ENCODE measurements at places on chromosomes 4 and X. TPM values are rescaled to one million over a fixed set of nuclear protein-coding genes. Genes with fewer than 3 reads are reported as not detected.
A peak's percentile ranks its signal among the peaks of the same experiment; 100 is the strongest.

Gene NRK
- not detected for total RNA-seq

Gene CXorf58
- total RNA-seq, result not detected

Gene FAM236C
- total RNA-seq, result not detected

DNA sequence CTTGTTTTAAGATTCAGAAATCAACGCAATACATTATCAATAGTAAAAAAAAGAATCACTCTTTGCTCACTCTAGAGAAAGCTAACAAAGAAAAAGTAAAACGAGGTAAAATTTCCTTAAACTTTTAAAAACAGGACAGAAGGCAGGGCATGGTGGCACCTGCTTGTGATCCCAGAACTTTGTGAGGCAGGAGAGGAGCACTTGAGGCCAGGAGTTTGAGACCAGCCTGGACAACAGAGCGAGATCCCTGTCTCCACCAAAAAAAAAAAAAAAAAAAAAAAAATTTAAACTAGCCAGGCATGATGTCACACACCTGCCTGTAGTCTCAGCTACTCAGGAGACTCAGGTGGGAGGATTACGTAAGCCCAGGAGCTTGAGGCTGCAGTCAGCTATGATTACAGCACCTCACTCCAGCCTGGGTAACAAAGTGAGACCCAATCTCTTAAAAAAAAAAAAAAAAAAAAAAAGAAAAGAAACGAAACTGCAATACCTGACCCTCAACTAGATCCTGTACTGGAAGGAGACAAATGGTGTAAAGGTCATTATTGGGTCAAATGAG is 3.5 kb downstream of the CCNI start:
- DNase-seq, result no peak
- peak overlapping the region; percentile 3 for H3K4me3 ChIP-seq
- no peak overlapping the region for H3K27ac ChIP-seq
- H3K27me3 ChIP-seq, result no peaks in the 10 kb centered on the region
- H3K36me3 ChIP-seq, result peaks cover 14% of the 10 kb centered on the region
- H3K4me1 ChIP-seq, result peaks cover 28% of the 10 kb centered on the region

- H3K36me3 ChIP-seq, result no peaks in the 10 kb centered on the region
- H3K4me1 ChIP-seq, result no peaks in the 10 kb centered on the region
- DNase-seq, result no peak
- H3K27ac ChIP-seq, result no peak overlapping the region
Observed at GRCh38 chr4:6222761-6223292, 22.5 kb upstream of the JAKMIP1 start.

GRCh38 chrX:41779941-41780340 is 56.0 kb downstream of the GPR82 start:
- DNase-seq, result no peak
- H3K27me3 ChIP-seq, result no peaks in the 10 kb centered on the region
- H3K36me3 ChIP-seq, result peaks cover 7% of the 10 kb centered on the region
- no peaks in the 10 kb centered on the region for H3K4me1 ChIP-seq
- H3K4me3 ChIP-seq, result no peak overlapping the region

DNA sequence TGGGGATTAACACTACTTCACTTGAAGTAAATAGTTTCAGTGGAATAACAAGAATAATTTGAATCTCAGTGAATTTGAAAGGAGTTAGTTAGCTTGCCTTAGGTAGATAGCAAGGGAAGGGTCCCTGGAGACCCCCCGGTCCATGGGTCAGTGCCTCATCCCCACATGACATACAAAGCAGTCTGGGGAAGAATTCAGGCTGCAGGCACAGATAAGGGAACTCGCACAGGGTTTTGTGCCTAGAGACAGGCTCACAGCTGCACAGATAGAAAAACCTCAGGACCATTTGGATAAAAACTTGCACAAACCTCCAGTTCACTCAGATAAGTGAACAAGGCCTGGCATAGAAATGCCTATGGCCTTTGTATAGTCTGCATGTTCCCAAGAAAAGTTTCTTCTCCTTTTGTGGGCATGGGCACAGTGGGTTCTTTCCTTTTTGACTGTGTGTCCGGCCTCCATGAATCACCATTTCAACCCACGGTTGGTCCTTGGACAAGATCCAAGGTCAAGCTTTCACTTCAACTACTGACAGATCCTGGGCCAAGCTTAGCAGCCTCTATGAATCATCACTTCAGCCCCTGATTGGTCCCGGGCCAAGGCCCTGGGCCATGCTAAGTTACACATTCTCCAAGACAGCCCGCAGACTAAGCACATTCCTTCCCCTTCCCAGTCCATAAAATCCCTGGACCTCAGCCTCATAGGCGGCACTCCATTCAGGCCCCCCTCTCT is 108.3 kb upstream of the KLHL4 start:
- H3K4me1 ChIP-seq, result no peaks in the 10 kb centered on the region
- no peak overlapping the region for H3K4me3 ChIP-seq
- H3K27me3 ChIP-seq, result no peaks in the 10 kb centered on the region
- DNase-seq, result no peak
- H3K36me3 ChIP-seq, result no peaks in the 10 kb centered on the region

DNA sequence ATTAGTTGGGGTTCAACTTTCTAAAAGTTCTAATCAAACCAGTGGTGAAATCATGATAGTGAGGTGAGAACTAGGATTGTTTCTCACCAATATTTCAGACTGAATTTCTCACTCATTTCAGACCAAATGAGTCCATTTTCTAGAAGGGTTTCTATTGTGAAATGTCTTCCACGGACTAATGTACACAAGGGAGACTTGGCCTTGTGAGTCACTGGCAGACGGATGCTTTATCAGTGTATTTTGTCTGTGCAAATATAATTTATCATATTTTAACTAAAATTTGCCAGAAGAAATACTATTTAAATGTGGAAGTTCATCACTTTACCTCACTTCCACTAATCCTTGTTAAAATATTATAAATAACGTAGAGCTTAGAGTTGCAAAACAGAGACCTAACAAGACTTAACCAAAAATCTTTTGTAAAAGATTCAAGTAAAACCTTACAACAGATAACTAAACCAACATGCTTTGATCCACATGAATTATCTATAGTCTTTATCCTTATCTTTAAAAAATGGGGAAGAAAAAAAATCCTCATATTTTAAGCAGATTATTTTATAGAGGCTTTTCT is 506.0 kb upstream of the FAM241A start:
- no peak overlapping the region for H3K4me3 ChIP-seq
- no peak overlapping the region for H3K27ac ChIP-seq
- no peaks in the 10 kb centered on the region for H3K36me3 ChIP-seq

Gene ADGRG4
- not detected for total RNA-seq

Gene TRIM2
- total RNA-seq, result 0.62 TPM
